B cell (primary cell): ENCODE measurements at places on chromosomes 1 and 21.

DNA sequence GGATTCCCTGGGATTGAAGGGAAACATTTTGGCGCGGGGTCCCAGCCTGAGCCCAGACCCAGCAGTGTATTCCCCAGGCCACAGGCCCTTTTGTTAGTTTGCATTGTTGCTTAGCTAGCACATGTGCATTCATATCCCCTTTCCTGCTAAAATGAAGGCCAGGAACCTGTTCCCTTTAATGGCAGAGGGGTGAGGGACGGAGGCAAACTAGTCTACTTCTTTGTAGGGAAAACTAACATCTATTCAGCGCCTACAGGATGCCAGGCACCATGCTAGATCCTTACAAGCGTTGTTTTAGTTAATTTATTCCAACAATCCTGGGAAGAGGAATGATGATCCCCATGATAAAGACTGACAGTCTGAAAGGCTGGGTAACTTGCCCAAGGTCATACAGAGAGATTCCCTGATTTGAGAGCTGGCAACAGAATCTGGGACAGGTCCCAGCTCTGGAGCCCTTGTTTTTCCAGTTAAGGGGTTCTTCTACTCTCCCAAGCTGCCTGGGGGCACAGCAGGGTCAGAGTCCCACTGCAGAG lies 595 bp upstream of the E2F2 start:
- DNase-seq = peak; percentile 12

DNA sequence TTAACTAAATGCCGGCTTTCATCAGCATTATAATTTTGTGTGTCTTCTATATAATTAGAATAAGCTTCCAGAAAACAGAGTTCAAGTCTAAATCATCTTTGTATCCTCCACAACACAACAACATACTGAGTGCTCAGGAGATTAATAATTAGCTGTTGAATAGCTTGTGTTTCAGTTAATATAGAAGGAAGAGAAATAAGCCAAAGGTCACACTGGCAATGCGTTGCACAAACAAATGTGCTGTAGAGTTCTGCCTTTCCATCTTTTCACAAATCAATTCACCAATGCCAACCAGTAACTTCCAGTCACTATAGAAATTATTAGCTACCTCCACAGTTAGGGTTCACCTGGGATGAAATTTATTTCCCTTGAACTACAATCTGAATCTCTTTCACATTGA lies 132.0 kb downstream of the LMX1A start:
- no peak for DNase-seq

DNA sequence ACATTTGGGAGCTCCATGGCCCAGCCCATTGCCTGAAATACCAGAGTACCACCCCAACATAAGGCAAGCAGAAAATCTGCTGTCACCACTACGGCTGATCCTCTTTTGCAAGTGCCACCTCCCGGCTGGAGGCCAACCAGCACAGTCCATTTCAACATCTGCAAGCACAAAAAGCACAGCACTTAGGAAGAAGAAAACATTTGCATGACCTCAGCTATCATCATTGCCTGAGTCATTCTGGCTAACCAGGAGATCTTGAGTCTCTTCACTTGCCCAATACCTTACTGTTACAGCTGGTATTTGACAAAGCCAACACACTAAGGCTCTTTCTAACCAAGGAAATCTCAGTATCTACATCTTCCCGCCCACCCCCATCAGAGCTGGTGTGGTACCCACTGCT lies 55.9 kb downstream of the NEK7 start:
- DNase-seq = no peak

- peak; percentile 57 for DNase-seq
These were observed 27.4 kb downstream of the C1orf116 start for GRCh38 chr1:207004931-207005830.

GRCh38 chr1:225412321-225412720 lies 15.5 kb downstream of the LBR start:
- DNase-seq = no peak

DNA sequence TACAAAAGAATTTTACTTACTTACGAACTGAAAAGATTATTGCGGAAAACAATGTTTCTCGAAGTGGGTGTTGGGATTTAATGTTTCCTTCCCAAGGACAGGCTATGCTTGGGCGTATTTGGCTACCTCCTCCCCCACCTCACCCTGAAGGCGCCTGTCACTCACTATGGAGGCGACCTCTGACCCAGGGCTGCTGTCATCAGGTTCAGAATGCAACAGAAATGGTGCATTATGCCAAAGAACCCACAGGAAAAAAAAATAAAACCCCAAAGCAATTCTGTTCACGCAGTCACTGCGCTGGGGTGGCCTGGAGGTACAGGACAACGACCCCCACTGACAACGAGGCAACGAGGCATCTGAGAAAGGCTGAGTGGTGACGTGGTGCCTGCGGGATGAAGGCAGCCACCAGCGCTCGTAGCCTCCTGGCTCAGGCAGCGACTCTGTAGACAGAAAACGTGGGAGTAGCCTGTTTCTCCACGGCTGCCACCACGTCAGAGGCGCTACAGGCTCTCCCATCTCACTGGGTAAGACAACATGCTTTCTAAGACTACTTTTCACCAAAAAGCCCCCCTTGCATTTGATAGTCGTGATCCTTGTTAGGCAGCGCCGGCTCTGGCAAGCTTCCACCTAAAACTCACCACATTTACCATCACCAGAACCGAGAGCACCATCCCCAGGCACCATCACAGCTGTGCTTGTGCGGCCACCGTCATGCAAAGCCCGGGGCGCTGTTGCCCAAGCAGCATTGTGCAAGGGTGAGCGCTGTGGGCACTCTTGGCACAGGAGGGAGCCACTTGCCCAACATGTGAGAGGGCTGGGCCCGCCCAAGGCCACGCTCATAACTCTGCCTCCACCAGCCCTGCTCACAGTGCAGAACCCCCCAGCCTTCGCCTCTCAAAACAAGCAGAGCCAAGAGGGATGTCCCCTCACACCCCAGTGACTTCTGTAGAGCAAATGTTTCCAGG lies 14.3 kb downstream of the NADK start:
- DNase-seq = peak; percentile 41

GRCh38 chr1:147238925-147239820 lies 3.3 kb upstream of the CHD1L start:
- DNase-seq = no peak

GRCh38 chr21:42382915-42383314 lies 12.9 kb downstream of the TMPRSS3 start:
- no peak for DNase-seq
